ENCODE measurements at places on chromosomes 7 and 10.

- no peak for DNase-seq
These were observed 7.1 kb upstream of the EMX2 start for GRCh38 chr10:117535298-117536071.

- no peak for DNase-seq
These were observed 479.9 kb upstream of the FOXK1 start for GRCh38 chr7:4202154-4202736.

DNA sequence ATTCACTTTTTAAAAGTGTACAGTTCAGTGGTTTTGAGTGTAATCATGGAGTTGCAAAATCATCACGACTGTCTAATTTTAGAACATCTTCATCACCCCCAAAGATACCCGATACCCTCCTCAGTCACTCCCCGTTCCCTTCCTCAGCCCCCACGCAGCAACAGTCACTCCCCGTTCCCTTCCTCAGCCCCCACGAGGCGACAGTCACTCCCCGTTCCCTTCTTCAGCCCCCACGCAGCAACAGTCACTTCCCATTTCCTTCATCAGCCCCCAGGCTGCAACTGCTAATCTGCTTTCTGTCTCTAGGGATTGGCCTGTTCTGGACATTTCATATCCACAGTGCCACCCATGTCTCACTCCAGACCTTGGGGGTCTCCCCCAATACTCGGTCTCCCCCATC is 161.6 kb upstream of the PPP2R2D start:
- DNase-seq = no peak

- DNase-seq = no peak
These were observed 6.3 kb upstream of the LIPF start for GRCh38 chr10:88657901-88658300.

DNA sequence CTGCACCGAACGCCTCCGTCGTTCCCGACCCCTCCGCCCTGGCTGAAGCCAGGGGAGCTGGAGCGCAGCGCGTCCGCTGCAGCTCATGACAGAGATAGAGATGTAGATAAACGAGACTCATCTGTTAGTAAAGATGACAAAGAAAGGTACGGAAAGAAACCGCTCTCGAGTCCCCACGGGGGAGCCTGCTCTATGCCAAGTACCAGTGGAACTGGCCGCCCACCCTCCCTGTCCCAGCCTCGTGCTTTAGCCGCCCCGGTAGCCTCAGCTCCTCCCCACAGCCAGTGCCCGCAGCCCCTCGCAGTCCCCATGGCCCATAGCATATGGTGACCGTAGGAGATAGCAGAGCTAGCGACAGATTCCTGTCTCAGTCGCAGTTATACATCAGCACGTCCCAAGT is 344.7 kb upstream of the GALNT17 start:
- no peak for DNase-seq

DNA sequence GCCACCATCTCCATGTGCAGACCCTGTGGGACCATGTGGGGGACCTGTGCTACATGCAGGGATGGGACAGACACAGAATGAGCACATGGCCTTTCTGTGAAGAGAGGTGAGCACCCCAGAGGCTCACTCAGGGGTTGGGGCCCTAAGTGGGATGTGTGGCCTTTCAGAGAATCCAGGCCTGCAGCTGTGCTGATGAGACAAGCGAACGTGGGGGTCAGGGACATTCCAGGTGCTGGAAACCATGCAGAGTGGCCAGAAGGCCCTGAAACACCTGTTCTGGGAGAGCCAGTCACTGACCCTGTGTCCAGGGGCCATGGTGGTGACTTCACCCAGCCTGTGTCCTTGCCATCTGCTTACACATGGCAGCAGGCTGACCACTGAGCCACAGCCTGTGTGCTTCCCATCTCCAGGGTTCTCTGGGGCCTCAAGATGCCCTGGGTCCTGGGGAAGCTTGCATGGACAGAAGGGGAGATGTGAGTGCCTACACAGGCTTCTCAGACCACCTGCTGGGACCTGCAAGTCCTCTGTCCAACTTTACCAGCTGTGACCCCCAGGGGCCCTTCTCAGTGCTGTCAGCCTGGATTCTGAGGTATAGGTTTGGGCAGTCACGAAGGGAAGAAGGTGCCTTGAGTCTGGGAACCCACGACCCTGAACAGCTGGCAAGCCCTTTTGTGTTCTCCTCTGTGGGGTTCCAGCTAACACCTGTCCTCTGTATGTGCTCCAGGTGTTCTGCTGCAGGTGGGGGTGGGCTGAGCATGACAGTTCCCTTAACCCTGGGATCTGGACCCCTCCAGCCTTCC is 17.6 kb downstream of the RAMP3 start:
- no peak for DNase-seq

- DNase-seq = no peak
These were observed 32.5 kb upstream of the PLXDC2 start for GRCh38 chr10:19783721-19784120.

DNA sequence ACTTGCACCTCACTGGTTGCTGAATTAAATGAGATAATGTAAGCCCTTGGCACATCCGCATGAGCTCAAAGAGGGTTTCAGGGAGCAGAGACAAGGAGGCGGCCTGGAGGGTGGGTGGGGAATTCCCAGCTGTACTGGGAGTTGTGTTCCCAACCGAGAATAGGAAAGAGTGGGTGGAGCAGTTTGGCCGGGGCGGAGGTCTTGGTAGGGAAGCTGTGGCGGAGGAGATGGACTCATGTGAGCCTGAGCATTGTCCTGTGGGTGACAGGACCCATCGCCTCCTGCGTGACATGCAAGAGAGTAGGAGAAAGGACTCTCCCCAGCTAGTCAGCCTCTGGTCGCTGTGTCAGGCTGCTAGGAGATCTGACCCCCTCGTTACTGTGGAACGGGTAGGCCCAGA is 41.0 kb upstream of the SAMD8 start:
- no peak for DNase-seq

GRCh38 chr7:143171697-143172096 is 11.5 kb upstream of the TAS2R39 start:
- no peak for DNase-seq

GRCh38 chr7:68619526-68619925 is 978.7 kb upstream of the AUTS2 start:
- DNase-seq = no peak

- no peak for DNase-seq
These were observed 122.4 kb downstream of the CTTNBP2 start for GRCh38 chr7:117750612-117751563.

DNA sequence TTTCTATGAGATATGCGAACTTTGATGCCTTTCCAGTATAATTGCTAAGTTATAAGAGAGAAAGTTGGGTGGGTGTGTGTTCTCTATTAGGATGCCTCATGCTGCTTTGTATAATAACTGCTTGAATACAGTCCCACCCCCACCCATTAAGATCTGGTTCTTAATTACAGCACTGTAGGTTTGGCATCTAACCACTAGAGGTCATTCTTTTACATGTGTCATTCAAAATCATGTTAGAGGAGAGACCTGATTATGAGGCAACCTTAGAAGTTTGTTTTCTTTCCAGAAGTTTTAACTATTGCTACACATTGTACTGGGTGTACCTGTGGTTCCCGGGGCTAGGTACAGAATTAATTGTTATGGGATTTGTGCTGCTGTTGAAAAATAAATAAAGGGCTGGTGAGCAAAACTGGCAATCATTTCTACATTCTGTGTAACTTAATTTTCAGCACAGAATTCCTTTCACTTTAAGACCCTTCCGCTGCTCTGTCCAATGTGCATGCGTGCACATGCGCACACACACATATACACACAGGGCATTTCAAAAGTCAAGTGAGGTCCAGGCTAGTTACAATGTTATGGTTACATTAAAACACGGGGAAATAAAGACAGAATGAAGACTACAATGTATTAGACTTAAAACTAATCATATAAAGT is 1156.3 kb downstream of the SORCS3 start:
- no peak for DNase-seq

- DNase-seq = no peak
These were observed 547.5 kb upstream of the LRRTM3 start for GRCh38 chr10:66378117-66378876.

- no peak for DNase-seq
These were observed 8.2 kb upstream of the PTTG1IP2 start for GRCh38 chr7:90461219-90461618.

- no peak for DNase-seq
These were observed 339.8 kb upstream of the LRRTM3 start for GRCh38 chr10:66586073-66586472.

DNA sequence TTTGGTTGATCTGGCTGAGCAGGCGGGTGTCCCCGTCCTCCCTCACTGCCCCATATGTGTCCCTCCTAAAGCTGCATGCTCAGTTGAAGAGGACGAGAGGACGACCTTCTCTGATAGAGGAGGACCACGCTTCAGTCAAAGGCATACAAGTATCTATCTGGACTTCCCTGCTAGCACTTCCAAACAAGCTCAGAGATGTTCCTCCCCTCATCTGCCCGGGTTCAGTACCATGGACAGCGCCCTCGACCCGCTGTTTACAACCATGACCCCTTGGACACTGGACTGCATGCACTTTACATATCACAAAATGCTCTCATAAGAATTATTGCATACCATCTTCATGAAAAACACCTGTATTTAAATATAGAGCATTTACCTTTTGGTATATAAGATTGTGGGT is 26.9 kb upstream of the TRIM56 start:
- DNase-seq = no peak

DNA sequence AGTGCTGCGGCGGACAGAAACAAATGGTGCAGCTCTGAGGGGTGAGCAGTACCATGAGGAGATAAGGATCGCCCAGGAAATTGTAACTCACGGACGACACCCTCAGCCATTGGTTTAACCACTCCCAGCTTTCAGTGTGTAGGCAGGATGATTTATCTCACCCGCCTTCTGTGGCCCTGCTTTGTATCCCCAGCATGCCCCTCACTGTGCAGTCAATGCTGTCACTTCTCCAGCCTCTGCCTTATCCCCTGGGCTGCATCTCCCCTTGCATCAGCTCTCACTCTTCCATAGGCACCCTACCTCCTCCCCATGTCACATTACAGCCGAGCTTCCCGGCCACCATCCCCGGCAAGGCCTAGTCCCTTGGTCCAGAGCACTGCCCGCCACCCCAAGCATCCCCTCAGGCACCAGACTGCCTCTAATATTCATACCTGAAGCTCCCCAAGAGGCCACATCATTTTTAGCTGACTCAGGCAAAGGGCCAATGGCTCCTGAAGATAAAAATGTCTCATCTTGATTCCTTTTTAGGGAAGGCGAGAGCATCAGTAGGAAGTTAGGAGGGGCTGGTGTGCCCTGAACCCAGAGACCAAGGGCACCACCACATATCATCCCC is 77.1 kb downstream of the CARD11 start:
- no peak for DNase-seq

- no peak for DNase-seq
These were observed 24.9 kb upstream of the SLC29A3 start for GRCh38 chr10:71294091-71294561.

DNA sequence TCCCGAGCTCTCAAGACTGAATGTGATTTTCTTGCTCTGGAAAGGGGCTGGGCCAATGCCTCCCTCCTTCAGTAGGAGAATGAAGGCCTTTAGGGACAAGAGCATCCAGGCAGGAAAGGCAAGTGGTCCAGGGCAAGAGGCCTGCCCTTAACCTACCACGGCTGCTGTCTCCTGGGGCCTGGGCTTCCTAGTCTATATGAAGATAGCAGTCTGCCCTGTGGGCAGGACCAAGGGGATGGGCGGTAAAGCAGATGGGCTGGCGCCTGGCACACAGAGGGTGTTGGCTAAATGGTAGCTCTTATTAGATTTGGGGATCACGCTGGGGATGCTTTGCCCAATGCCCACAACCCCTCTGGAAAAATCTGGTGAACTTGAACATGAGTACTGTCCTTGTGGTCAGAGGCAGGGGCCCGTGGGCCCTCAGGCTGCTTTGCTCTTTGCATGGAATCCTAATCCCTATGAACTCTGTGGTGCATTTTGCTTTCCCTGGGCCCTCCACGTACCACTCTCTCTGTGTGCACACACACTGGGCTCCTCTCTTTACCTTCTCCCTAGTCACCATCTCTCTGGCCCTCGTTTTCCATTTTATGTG is 20.3 kb downstream of the CHAT start:
- no peak for DNase-seq

DNA sequence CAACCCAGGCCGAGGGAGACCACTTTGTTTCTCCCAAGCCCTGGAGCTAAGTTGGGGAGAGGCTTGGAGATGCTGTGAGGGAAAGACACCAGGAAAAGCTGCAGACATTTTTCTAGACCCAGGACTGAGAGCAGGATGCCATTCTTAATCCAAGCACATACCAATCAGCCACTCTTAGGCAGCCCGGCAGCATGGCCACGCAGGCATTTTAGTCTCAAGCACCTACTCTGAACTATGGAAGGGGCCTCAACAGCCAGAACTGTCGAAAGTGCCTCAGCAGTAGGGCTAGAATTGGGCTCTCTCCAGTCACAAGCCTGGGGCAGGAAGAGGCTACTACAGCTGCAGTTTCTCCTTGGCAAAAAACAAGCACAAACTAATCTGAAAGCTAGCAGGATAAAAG is 57.8 kb downstream of the GCC1 start:
- DNase-seq = no peak

DNA sequence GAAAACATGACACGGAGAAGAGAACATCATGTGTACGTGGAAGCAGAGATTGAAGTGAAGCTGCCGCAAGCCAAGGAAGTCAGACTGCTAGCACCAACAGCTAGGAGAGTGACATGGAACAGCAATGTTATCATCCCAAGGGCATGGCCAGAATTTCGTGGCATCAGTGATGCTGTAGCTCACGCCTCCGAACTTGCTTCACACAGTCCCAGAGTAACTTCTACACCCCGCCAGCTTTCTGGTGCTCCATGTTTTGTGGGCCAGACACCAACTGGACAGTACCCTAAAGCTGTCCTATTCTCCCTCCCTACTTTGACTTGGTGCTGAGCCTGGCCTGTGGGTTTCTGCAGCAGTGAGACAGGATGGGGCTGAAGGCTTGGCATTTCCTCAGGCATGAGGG is 33.0 kb upstream of the EMX2 start:
- no peak for DNase-seq

DNA sequence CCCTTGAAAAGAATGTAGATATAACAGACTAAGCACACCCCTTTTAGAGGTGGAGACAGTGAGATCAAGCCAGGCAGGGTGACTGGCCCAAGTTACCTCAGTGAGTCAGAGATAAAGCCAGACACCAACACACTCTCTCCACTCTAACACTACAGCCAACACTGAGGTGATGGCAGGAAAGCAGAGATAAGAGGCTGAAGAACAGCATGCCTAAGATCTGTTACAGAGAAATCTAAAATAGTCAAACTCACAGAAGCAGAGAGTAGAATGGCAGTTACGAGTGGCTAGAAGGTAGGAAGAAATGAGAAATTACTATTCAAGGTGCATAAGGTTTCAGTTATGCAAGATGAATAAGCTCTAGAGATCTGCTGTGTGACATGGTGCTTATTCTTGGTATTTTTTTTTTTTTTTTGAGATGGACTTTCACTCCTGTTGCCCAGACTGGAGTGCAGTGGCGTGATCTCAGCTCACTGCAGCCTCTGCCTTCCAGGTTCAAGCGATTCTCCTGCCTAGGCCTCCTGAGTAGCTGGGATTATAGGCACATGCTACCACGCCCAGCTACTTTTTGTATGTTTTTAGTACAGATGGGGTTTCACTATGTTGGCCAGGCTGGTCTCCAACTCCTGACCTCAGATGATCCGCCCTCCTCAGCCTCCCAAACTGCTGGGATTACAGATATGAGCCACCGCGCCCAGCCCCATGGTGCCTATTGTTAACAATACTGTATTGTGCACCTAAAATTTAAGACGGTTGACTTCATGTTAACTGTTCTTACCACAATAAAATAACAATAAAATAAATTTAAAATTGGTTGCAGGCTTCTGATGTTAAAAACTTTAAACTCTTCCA is 28.7 kb downstream of the ICA1 start:
- DNase-seq = no peak

GRCh38 chr10:114998993-114999392 is 61.0 kb downstream of the TRUB1 start:
- no peak for DNase-seq

- DNase-seq = no peak
These were observed 263.2 kb upstream of the C7orf33 start for GRCh38 chr7:148327379-148327778.

Data from activated naive CD8-positive, alpha-beta T cell treated with anti-CD3 and anti-CD28 coated beads, Interleukin-2, amount 50 U/mL, for 16 hours (primary cell).